Stimulated activated CD4-positive, alpha-beta T cell treated with anti-CD3 and anti-CD28 coated beads, Interleukin-1b, Interleukin-23, amount 100 ng/mL, for 48 hours (primary cell): ENCODE measurements at places on chromosomes 13 and 19.

DNA sequence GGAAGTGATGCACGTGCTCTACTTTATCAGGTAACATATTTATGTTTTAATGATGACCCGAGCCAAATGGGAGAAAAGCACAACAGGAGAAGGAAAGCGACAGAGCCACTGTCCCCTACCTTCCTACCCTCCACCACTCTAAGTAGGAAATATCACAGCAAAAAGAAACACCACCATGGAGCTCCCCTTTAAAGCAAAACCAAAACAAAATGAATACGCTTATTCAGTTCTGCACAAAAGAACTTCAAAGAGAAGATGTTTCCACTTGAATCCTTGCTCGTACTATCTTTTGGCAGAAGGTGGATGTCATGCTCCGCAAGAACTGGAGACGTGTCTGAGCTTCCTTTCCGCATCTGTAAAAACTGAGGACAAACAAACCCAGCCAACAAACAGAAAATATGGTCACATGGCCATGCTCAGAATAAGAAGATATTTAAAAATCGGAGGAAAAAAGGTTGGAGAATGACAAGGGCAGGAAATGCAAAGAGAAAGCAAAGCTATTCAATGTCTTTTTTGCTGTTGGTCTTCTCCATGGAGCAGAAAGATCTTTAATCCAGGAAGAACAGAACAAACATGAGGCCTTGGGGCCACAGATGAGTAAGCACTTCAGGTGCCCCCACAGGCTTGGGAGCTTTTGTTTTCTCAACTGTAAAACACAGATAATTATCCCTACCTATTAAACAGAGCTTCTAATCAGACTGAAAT, 19.5 kb downstream of the N4BP2L1 start:
- DNase-seq: no peak

- peak; percentile 34 for DNase-seq
Measured at GRCh38 chr19:41860419-41861115, 512 bp downstream of the RPS19 start.

- DNase-seq: no peak
Measured at GRCh38 chr13:105827111-105827809, 708.2 kb downstream of the EFNB2 start.

DNA sequence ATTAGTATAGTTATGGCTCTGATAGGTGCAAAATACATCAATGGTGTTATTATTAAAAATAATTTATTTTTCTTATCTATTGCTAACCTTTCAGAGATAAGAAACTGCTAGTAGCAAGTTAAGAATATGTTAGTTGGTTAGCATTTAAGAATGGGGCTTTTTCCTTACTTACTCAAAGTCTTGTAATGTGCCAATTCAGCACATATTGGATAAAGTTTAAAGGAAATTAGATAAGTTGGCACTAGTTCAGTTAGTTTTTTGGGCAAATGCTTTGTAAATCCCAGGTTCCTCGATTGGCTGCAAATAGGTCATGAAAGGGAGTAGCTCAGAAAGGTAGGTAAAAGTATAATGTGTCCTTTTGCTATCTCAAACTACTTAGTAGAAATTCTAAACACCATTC, 2806.7 kb downstream of the PCDH9 start:
- DNase-seq: no peak

DNA sequence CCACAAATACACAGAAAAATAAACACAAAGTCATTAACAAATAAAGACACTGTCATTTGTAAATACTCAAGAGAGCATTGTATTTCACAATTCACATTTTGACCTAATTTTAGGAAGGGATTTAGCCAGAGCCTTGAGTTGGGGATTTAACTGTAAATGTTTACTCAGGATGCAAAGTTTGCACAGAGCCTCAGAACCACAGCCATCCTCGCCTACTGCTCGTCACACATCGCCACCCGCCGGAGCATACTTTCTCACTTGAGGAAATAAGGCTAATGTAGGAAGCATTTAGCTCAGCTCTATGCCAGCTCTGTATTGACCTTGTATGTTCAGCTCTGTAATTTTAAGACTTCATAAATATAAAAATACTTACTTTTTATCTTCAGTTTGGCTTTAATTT, 442.7 kb downstream of the OXGR1 start:
- DNase-seq: no peak

GRCh38 chr13:75485286-75486062, 3.5 kb upstream of the TBC1D4 start:
- DNase-seq: no peak

- no peak for DNase-seq
Measured at GRCh38 chr19:15249528-15249874, 17.3 kb upstream of the EPHX3 start.

DNA sequence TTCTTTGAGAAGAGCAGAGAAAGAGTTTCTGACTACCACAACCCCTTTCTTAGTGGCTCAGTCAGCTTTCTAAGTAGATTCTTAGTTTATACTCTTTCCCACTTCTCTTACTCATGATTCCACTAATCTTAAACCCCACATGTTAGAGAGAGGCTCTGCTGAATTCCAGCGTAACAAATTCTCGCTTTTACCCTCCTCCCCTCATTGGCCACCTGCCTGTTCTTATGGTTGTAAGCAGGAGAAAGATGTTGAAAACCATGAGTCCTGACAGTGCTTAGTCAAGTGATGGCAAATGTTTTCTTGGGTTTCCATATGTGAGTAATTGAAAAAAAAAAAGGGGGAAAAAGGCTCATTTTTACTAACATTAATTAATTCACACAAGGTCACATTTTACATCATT, 125.9 kb downstream of the ZDHHC20 start:
- DNase-seq: no peak

- DNase-seq: no peak
Measured at GRCh38 chr13:111253365-111253872, 67.0 kb upstream of the TEX29 start.

- no peak for DNase-seq
Measured at GRCh38 chr19:41234512-41235168, 15.6 kb downstream of the AXL start.

DNA sequence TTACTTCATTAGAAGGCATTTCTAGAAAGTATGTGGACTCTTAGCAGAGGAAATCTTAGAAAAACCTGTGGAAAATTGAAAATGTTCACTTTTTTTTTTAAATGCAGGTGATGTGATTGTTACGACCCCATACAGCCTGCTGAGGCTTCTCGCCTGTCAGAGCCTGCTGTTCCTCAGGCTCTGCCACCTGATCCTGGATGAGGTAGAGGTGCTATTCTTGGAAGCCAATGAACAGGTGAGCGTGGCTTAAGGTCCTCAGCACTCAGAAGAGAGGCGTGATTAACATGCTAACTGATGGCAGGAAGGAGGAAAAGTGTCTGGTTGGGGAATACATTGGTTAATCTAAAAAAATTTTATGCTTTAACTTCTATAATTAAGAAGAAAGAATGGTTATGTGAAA, 71.4 kb downstream of the SLC7A9 start:
- DNase-seq: no peak

DNA sequence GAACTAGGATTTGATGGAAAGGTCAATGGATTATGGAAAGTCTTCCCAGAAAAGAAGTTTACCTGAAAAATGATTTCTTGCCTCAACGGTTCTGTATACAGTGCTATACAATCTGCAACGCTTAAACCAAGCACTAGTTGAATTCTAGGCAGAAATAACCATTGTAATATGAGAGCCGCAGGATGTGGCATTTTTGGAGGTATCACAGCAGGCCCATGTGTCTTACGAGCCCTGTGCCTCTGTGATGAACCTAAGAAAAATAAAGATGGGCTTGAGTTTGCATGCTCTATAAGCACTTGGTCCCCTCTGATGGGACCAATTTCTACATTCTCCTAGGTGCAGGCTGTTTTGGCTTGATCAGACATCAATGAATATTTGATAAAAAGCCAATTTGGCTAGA, 78.7 kb upstream of the RFC3 start:
- DNase-seq: no peak

- DNase-seq: no peak
Measured at GRCh38 chr13:47146136-47146535, 249.3 kb upstream of the HTR2A start.

DNA sequence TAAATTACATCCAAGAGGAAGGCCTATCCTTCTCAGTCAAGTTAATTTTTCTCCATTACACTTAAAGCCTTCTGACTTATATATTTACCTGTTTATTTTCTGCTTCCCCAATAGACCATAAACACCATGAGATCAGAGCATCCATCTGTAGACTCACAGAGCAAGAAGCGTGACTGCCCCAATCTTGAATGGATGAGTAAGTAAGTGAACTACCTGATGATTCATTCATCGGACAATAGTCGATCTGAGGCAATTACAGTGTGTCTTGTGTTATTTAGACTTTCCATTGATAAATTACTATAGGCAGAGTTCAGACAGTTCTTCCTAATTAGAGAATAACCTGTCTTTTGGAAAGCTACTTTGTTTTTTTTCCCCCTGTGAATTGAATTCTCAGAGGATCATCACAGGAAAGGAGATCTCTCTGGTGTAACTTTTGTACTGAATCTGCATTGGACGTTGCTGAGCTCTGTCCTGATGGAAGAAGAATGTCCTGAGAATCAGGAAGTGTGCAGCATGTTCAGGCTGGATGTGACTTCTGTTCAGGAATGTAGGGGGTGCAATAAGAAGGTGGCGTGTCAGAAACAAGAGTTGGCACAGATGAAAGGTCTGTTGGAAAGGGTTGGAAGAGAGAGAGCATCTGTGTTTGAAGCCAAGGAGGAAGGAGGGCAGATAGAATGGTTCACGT, 367.0 kb downstream of the NALCN start:
- no peak for DNase-seq

- DNase-seq: no peak
Measured at GRCh38 chr19:53992815-53993214, 1.4 kb downstream of the CACNG6 start.

- no peak for DNase-seq
Measured at GRCh38 chr19:2340496-2341243, 12.2 kb downstream of the SPPL2B start.

GRCh38 chr19:46859637-46860124, 1.1 kb upstream of the ARHGAP35 start:
- no peak for DNase-seq

GRCh38 chr13:98345107-98345935, 168.3 kb upstream of the RNF113B start:
- DNase-seq: no peak

GRCh38 chr13:98089246-98089645, 53.6 kb upstream of the FARP1 start:
- DNase-seq: no peak

GRCh38 chr19:30069535-30070197, 127.6 kb downstream of the URI1 start:
- DNase-seq: no peak

GRCh38 chr13:76335463-76335862, 550.7 kb downstream of the KCTD12 start:
- no peak for DNase-seq

- DNase-seq: no peak
Measured at GRCh38 chr19:51664997-51665396, 18.4 kb upstream of the SIGLEC14 start.

GRCh38 chr19:4583961-4584669, 24.6 kb upstream of the SEMA6B start:
- DNase-seq: peak; percentile 14

- no peak for DNase-seq
Measured at GRCh38 chr13:92150606-92151005, 752.2 kb downstream of the GPC5 start.

GRCh38 chr13:72952529-72953141, 106.2 kb upstream of the KLF5 start:
- DNase-seq: no peak

DNA sequence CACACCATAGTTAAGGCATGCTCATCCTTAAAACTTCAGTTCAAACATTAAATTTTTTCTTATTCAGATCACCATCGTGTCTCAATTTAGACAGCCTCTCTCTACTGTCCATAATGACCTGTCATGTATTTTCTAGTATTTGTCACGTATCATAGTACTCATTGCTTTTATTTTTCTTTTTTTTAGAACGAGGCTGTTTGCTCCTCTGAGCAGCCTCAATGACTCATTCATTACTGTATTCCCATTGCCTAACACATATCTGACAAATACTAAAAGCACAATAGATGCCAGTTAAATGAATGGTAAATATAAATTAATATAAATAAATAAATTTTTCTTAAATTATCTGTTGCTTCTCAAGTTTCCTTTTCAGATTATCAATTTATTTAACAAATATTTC, 245.5 kb downstream of the TUBA3C start:
- DNase-seq: no peak

DNA sequence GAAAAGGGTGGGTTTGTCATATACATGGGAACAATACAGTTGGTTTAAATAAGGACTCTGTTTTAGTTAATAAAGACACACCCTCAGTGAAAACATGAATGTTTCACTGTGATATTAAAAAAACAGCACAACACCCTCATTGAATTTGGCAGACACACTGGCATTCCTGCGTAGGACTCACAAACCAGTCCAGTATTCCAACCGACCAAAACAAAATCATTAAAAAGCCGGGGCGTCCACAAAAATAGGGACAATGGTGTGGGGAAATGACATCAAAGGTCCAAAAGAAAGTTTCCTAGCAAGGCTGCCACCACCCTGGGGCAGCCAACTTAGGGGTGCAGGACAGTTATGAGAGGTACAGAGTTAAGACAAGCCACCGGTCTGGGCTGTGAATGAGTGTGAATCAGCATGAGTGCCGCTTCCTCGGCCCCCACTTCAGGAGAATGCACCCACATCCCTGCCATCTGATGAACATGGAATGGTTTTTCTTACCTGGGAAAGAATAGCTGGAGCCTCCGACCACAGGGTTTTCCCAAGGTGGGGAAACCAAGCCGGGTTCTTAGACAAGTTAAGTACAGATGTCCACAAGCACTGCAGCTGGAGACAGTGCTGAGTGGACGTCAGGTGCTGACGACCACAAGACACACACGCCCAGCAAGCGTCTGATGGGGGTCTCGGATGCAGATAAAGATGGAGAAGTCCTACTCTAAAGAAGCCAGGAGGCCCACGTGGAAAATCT, 73.3 kb downstream of the KLF2 start:
- DNase-seq: no peak

- no peak for DNase-seq
Measured at GRCh38 chr13:79435561-79435990, 29.5 kb upstream of the RBM26 start.

DNA sequence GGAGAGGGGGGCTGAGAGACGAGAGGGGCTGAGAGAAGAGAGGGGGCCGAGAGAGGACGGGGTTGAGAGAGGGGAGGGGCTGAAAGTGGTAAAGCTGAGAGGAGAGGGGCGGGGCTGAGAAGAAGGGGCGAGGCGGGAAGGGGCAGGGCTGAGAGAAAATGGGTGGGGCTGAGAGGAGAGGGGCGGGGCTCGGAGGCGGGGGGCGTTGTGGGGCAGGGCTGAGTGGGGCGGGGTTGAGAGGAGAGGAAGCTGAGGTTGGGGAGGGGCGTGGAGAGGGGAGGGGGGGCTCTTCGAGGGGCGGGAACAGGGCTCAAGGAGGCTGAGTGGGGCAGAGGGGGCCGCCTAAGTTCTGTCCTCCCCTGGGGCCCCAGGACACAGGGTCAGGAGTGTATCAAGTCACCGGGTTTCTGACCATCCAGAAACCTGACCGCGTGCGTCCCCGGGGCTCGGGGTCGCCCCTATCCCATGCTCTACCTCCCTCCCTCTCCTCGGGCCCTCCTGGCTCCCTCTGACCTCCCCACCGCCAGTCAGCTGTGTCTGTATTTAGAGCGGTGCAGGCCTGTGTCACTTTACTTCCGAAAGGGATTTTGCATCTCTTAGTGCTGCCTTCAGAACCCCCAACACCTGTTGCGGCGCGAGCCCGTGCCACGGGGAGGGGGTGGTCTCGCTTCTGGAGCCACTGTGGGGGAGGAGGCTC, 38.6 kb upstream of the SEMA6B start:
- DNase-seq: peak; percentile 48
